ENCODE measurements at places on chromosomes 11 and 22. TPM values are rescaled to one million over a fixed set of nuclear protein-coding genes. Genes with fewer than 3 reads are reported as not detected.

Gene FGF19
- total RNA-seq = not detected

DNA sequence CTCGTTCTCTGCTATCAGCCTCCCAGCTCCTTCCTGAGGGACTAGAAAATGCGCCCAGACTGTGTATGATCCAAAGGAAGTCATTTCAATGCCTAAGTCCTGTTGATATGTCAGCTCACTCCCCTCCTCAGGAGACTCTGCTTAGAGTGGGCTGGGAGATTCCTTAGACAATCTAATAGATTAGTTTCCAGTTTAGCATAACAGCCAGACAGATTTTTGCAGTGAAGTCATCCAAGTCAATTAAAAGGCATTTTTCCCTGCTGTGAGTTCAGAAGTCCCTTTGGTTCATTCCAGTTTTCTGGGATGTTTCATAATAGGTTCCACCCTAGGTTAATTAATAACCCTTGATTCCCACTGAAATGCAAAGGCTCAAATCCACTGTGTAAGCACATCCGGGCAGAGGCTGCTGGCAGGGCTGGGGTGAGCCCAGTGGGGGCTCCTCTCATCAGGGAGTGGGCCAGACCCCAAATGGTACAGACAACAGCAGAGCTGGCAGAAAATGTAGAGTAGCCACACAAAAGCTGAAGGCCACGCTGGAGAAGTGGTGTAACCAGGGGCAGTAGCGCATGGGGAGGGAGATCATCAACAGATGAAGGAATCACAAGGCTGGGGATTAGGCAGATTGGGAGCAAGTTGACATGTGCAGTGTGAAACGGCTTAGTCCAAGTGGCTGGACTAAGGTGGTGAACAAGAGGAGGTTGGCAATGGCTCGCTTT is 90.6 kb downstream of the SYN3 start:
- no peak for DNase-seq

DNA sequence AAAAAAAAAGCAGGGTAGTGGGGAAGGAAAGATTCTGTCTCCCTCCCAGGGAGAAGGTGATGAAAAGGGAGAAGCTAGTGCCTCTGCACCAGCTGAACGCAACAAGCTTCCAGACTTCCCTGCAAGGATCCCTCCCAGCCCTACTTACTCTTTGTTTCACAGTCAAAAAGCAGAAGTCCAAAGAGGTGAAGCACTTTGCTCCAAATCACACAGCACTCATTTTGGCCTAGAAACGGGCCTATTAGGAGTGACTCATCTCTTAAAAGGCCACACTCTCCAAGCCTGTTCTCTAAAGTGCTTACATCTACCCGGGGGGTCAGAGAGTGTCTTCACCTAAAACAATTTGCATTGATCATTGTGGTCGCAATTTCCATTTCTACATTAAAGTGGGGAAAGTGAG is 17.7 kb upstream of the GRK3 start:
- no peak for DNase-seq

- peak; percentile 35 for DNase-seq
Measured at GRCh38 chr11:9738116-9738515, 74.2 kb downstream of the SWAP70 start.

DNA sequence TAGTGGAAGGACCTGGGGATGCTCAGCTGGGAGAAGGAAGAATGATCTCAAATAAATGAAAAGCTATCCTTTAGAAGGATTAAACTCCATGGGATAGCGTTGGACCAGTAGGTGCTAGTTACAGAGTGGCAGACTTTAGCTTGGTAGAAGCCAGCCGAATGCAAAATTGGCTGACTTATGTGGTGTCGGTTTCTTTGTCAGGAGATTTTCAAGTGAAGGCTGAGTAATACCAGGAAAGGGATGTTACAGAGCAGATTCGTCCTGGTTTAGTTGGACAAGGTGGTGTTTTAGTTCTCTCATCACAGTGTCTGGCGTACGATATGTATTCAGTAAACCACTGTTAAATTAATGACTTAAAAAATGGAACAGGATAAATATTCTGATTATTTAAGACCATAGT is 26.0 kb downstream of the FDX1 start:
- DNase-seq = no peak

Gene MISFA
- 0.22 TPM for total RNA-seq

DNA sequence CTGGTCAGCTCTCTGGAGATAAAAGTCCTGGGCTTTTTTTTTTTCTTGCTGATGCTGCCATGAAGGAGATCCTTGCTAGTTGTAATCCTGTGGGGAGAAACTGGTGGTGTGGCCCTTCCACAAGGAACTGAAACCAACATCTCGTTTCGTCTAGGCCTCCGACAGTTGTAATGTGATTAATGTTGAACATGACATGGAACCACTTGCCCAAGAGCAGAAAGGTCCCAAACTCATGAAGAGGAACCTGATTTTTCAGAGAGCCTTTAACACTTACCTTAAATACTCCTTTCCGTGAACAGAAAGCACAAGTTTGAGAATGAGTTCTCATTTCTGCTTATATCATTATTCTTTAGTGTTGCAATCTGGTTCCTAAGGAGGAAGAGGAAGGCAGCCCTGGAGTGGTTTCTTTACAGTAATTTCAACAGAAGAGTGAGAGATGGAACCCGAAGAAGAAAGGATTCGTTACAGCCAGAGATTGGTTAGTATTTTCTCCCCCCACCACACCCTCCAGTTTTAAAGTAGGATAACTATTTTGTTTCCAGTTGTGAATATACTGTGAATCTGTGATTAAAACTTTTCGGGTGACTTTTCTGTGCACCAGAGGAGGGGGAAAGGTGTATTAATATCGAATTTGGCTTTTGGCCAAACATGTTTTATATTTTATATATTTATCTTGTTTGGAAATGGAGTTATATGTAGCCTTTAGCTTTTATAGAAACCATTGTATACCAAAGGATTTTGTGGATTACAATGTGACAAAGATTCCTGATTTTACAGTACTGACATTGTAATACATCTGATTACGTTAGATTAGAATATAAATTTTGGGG is 2.0 kb downstream of the KDM2A start:
- peak; percentile 62 for DNase-seq

GRCh38 chr11:43942662-43943371 is 380 bp downstream of the C11orf96 start:
- peak; percentile 51 for DNase-seq

Gene NPAS4
- total RNA-seq = not detected

- no peak for DNase-seq
Measured at GRCh38 chr11:83475760-83476159, 189.6 kb upstream of the CCDC90B start.

GRCh38 chr11:11555208-11555607 is 66.6 kb downstream of the GALNT18 start:
- no peak for DNase-seq

Gene CST6
- 0.22 TPM for total RNA-seq

- DNase-seq = no peak
Measured at GRCh38 chr11:132898021-132898420, 634.3 kb downstream of the OPCML start.

DNA sequence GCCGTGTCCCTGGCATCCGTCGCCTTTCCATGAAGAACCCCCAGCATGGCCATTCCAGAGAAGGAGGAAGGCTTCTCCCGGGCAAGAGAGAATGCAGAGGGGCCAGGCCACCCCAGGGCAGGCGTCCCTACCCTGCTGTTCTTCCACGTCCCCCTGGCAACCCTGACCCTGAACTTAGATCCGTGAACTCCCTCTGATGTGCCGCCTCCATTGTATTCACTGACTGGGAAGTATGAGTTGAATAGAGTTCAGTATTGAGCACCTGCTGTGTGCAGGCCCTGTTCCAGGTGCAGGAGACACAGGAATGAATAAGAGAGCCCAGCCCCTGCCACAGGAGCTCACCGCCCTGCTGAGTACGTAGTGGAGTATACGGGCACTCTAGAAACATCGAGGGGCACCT is 29.1 kb upstream of the RELT start:
- DNase-seq = no peak

DNA sequence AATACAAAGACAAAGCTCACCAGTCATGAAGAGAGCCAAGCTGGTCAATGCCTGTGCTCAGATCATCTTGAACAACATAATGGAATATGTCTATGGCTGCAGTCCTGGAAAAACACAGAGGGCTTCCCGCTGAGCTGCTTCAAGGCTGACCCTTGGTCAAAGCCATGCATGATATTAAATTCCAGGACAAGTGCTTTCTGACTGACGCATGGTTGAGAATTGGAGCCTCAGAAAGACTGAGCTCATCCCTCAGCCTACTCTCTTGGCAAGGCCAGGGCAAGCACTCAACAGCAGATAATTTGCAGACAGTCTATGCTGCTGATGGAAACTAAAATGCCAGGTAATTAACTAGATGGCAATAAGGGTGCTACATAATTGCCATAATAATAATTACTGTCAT is 89.2 kb downstream of the GALNT18 start:
- no peak for DNase-seq

DNA sequence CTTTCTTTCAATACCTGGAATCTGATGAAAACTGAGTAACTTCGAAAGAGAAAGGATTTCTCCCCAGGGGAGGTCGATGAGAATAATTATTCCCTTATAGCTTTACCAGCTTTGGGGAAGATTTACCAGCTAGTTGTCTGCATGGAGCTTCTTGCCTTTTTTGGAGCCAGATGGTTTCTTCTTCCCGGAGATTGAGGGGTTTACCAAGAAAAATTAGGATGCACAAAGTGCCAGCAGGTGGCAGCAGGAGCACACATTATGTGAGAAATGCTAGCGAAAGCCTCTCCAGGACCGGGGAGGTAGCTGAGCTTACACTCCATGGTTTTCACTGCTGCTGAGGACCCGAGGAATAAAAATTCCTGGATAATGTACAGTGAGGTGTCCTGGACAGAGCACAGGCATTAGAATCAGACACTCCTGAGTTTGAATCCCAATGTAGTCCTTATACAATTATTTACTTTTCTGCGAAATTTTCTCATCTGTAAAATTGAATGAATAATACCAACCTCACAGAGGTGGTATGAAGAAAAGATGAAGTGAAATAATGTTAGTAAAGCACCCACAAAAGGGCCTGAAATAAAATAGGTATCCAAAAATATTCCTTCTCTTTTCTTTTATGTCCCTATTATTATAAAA is 46.0 kb upstream of the PARVA start:
- DNase-seq = peak; percentile 84

DNA sequence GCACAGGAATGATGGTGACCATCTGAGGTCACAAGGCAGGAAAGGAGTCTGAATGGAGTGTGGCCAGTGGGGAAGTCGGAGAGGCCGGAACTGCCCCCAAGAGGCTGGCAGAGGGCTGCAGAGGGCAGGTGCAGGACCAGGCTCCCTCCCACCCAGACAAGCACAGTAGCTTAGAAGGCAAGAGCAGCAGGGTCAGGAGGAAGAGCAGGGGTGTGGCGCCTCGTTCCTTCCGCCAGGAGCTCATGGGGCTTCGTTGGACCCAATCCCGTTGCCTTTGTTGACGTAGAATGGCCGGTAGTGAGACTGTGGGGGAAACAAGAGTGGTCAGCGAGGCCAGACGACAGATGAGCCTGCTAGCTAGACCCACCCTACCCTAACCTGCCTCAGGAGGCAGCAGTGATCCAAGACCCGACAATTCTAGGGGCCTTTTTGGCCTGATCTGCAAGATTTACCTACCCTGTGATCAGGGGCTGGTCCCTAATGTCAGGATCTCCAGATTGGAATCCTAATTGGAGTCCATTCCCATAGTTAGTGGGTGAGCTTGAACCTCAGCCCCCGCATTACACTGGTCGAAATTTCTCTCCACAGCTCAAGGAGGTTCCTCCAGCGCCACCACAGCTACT is 25.6 kb downstream of the TRIM29 start:
- DNase-seq = no peak

Gene NEFH
- 0.22 TPM for total RNA-seq

- DNase-seq = no peak
Measured at GRCh38 chr11:114988644-114989043, 310.3 kb downstream of the NXPE2 start.

DNA sequence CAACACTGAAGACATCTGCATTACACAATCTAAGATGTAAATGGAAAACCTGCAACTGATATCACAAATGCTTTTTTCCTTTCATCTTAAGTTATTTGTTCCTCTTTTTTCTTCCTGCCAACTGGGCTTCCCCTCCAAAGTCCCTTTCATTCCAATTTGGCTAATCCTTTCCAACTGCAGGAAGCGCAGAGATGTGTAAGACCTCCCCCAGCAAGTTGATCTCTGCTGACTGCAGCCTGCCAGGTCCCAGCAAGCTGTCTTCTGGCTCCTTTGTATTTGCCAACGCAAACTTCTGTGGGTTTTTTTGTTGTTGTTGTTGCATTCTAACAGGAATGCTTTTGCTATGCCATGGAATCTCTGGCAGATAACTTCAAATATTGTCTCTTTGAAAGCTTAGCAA is 38.5 kb upstream of the LRRC4C start:
- DNase-seq = no peak

Gene LDHA
- 243 TPM for total RNA-seq

GRCh38 chr11:45652781-45653180 is 12.6 kb downstream of the CHST1 start:
- DNase-seq = no peak

GRCh38 chr22:38733724-38734381 is 21.9 kb downstream of the SUN2 start:
- DNase-seq = no peak

GRCh38 chr11:72930008-72930407 is 115.8 kb downstream of the ATG16L2 start:
- no peak for DNase-seq

GRCh38 chr11:76524919-76525318 is 80.1 kb downstream of the EMSY start:
- DNase-seq = peak; percentile 19

Gene TRIM49
- total RNA-seq = not detected

DNA sequence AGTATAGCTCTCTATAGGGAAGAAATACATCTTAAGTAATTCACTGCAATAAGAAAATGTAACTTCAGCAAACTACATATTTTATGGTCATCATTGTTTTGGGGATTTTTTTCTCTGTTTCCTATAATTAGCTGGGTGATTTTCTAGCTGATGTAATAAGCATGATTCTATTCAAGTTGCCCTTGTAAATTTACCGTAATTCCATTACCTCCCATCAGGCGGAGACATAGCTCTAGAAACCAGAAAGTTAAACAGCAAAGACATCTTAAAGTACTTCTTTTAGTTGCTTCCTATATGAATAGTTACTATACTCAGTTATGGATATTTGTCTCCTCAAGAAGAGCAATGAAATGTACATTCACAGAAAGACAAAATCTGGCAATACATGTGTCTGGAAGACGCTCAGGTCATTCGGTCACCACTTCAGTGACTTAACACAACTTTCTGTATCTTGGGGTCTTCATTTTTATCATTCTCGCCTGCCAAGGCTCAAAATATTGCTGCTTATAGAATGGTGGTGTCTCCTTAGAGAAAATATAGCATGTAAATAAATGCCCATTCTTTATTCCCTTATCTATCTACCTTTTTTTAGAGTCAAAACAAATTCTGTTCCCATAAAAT is 239.9 kb upstream of the ZC3H12C start:
- peak; percentile 88 for DNase-seq

Gene CACNA1I
- total RNA-seq = not detected

Gene FOSL1
- 0.99 TPM for total RNA-seq

- no peak for DNase-seq
Measured at GRCh38 chr22:48517039-48518030, 1310.3 kb downstream of the BRD1 start.

Gene CEP57
- total RNA-seq = 24.2 TPM

GRCh38 chr11:77726524-77726923 is 88.9 kb upstream of the CLNS1A start:
- no peak for DNase-seq

- no peak for DNase-seq
Measured at GRCh38 chr11:45725121-45725520, 59.7 kb upstream of the CHST1 start.

Data from lung microvascular endothelial cell (primary cell).